ENCODE measurements at places on chromosomes 13 and 19.

DNA sequence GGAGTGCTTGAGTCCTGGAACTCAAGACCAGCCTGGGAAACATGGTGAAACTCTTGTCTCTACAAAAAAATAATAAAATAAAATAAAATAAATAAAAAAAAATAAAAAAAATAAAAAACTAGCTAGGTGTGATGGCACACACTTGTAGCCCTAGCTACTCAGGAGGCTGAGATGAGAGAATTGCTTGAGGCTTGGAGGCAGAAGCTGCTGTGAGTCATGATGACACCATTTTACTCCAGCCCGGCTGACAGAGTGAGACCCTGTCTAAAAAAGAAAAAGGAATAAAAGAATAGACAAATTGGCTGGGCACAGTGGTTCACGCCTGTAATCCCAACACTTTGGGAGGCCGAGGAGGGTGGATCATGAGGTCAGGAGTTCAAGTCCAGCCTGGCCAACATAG, 1168.9 kb downstream of the SLITRK5 start:
- DNase-seq, result no peak

GRCh38 chr13:100957741-100958140, 283.1 kb upstream of the TMTC4 start:
- DNase-seq, result no peak

- no peak for DNase-seq
Measured at GRCh38 chr13:35787937-35788336, 311.4 kb upstream of the MAB21L1 start.

DNA sequence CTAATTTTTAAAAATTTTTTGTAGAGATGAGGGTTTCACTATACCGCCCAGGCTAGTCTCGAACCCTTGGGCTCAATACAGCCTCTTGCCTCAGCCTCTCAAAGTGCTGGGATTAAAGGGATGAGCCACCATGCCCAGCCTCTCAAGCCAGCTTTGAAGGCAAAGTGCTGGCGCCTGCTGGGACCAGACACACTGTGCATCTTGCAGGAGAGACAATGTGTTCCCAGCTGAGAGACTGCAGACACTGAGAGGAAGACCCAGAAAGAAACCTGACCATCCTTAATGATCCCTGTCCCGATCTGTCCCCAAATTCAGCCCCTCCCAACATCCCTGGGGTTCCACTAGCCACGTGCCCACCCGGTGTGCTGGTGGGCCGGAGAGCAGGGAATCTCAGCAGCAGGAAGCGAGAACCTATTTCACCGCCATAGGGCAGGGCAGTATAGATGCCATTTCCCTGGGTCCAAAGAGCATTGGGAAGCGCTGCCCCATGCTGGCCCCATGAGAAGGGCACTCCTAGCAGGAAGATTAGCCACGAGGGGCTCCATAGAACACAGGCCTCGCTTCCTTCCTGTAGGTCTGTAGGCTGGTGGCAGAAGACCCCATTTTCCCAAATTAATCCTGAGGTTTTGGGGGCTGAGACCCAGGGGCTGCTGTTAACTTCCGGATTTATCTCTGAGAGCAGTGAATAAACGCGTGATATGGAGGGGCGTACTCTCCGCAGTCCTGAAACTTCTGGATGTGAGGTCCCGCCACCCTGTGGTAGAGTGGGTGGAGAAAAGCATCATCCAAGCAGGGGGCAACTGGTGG, 968 bp downstream of the RAVER1 start:
- DNase-seq, result peak; percentile 91

DNA sequence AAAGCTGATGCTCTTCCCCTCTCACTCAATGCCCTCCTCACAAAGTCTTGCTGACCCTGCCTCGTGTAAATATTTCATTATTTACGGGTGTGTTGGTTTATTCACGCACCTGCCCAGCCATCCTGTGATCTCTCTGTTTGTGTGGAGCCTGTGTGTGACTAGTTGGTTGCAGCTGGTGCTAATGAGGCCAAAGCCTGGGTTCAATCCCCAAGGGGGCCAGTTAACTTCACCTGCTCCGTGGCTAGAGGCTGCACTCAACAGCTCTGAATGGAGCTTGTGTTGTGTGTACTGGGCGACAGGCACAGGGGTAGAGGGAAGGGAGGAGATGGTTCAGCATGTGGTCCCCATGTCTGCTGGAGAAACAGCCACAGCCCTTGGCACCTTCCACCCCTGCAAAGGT, 109.5 kb downstream of the DNAJC15 start:
- no peak for DNase-seq

GRCh38 chr13:72258340-72258981, 391.5 kb upstream of the DACH1 start:
- no peak for DNase-seq

GRCh38 chr13:97313551-97314260, 91.6 kb downstream of the MBNL2 start:
- DNase-seq, result no peak

GRCh38 chr19:4390017-4390566, 10.3 kb downstream of the SH3GL1 start:
- DNase-seq, result no peak
